Activated CD4-positive, alpha-beta T cell treated with anti-CD3 and anti-CD28 coated beads for 4 hours (primary cell): ENCODE measurements at places on chromosomes 5 and 9.

- DNase-seq = no peak
These were observed 7.8 kb downstream of the NINJ1 start for GRCh38 chr9:93126151-93126781.

- no peak for DNase-seq
These were observed 32.2 kb downstream of the ALDH7A1 start for GRCh38 chr5:126562823-126563222.

DNA sequence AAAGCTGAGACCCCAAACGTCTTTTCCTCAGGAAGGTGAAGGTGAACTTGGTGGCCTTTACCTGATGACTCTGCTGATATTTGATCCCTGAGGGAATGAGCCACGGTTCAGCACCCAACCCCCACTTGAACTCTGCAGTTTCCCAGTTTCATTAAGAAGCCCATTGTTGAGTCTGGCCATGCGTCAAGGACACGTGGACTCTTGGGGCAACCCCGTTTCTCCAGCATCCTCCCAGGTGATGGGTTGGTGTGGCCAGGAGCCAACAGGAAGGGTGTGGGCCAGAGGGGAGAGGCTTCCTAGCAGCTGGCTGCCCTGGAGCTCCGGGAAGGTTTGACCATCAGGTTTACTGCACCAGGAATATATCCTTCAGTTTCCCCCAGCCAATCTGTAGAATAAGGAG, 59.5 kb upstream of the GNE start:
- DNase-seq = no peak

- no peak for DNase-seq
These were observed 348.0 kb downstream of the SEMA5A start for GRCh38 chr5:9197881-9198260.

DNA sequence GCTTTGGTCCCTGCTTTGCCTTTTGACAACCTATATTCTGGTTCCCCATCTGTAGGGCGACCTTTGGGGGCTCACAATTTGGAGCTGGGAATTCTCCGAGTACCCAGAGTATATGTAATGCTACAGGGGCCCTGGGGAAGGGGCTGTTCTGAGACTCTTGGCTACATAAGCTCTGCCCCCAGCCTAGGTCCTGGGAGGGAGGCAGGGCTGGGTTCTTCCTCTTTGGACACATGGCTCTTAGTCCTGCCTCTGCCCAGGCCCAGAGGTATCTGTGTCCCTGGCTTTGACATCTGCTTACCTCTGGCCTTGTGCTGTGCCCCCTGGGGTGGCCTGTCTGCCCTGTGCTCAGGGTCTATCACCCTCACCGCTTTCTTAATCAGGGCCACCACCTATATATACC, 181.6 kb downstream of the CACNA1B start:
- DNase-seq = no peak

DNA sequence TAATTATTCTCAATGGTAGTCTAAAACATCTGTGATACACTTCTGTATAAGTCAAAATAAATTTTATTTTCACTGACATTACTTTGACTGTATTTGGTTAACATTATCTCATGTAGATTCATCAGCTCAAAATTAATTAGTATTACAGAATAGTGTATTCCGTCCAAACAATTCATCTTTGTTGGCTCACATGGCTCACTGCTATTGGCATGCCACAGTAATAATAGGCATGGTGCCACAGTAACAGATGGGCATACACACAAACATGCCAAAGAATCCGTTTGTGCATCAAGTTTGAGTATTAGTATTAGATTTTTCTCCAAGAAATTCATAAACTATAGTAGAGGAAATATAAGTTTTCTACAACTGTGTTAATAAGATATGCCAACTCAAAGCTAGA, 14.2 kb downstream of the AP3B1 start:
- no peak for DNase-seq

DNA sequence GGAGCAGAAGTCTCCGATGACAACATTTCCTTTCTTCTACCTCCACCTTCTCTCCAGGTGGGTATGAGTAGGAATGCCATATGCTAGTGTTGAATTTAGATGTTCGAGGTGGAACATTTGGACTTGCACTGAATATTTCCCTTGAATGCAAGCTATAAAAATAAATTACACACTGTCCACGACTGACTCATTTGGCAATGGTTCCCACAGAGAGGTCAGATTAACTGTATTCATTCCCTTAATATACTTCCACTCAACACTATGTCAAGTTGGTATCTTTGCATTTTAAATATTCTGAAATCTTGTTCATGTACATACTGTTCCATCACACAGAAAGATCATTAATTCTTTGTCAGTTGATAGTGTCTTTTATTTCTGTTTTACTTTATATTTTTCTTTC, 222.6 kb upstream of the PIK3R1 start:
- DNase-seq = no peak

- DNase-seq = peak; percentile 67
These were observed 16.2 kb downstream of the TRIM7 start for GRCh38 chr5:181188700-181189362.

GRCh38 chr9:12843735-12844134, 68.9 kb downstream of the LURAP1L start:
- no peak for DNase-seq

GRCh38 chr9:137286975-137287383, 9.5 kb downstream of the TOR4A start:
- DNase-seq = no peak

DNA sequence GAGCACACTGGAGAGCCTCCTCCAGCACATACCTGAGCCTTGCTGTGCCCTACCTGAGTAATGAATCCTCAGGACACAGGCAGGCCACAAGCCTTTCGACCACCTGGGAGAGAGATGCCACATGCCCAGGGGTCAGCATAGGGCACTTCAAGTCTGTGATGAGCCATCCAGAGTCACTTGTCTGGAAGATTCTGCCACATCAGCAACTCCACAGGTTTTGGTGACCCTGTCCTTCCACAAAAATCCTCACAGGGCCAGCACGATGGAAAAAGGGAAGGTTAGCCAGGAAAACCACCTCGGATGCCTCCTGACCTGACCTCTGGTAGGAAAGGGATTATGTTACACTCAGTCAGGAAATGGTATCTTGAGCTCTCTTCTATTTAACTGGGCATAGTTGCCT, 46.8 kb downstream of the FRMD3 start:
- no peak for DNase-seq

DNA sequence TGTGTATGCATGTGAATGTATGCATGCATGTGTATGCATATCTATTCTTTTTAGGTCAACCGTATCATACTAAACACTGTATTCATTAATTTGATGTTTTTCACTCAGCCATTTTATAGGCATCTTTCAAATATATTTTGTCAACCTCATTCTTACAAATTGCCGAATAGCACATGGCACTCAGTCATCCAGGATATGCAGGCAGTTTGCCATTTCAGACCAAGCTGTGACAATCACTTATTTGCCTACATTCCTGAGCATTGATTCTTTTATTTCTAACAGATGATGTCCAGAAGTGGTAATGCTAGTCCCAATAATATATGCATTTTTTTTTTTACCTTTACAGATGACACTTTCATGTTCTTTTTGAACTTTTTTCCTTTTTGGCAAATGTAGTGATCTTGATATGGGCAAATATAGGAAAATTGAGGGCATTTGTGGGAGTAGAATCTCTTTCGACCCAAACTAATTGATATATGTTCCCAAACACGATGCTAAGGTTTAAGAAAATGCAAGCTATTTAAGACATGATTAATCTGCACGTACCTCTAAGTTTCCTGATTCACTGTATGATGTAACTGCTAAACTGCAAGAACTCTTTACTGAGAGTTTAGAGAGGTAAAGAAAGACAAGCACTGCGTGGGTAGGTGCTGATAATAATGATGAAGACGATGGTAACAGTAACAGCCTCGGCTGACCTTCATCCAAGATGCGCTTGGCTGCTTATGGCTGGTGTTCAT, 153.9 kb upstream of the DAP start:
- DNase-seq = no peak
